ENCODE measurements at places on chromosomes 1 and 21.

DNA sequence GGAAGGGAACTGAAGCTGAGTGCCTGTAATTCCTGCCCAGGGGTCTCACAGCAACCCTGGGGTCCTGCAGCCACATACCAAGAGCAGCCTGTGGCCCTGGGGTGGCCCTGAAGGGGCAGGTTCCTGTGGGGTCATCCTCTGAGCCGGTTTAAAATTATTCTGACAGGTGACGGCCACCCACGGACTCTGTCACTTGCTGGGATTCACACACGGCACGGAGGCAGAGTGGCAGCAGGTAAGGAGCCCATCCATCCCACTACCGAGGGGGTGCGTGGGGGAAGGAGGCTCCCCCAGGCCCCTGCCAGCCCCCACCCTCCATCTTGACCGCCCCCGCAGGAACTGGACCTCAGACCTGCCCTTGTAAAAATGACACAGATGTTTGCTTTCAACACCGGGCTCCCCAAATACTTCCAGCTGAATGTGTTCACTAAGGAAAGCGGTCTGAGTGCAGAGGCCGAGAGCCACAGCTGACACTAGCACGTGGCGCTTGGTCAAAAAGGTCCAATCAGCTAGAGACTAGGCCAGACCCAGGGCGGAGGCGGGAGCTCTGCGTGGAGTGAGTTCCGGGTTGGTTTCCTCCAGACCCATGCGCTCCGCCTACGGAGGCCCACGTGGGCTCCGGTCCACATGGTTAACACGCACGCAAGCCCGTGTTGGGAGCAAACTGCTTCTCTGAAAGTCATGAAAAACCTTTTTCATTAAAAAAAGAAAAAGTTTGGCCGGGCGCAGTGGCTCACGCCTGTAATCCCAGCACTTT, 10.0 kb downstream of the YBEY start:
- no peak for DNase-seq

- DNase-seq, result peak; percentile 16
Observed at GRCh38 chr1:114559356-114559755, 22.1 kb downstream of the BCAS2 start.

- no peak for DNase-seq
Observed at GRCh38 chr1:218527737-218528136, 182.6 kb downstream of the TGFB2 start.

GRCh38 chr1:43879414-43879813, 54.2 kb upstream of the ARTN start:
- no peak for DNase-seq

- DNase-seq, result no peak
Observed at GRCh38 chr1:203693721-203694120, 67.1 kb downstream of the ATP2B4 start.

- DNase-seq, result no peak
Observed at GRCh38 chr1:187931776-187932175, 1103.0 kb downstream of the PLA2G4A start.

DNA sequence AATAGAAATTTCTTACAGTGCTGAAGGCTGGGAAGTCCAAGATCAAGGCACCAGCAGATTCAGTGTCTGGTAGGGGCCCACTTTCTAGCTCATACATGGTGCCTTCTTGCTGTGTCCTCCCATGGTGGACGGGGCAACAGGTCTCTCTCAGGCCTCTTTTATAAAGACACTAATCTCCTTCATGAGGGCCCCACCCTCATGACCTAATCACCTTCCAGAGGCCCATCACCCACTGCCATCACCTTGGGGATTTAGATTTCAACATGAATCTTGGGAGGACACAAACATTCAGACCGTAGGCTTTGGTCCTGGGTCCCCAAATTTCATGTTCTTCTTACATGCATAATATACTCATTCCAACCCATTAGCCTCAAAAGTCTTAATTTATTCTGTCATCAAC, 71.5 kb downstream of the PGM1 start:
- no peak for DNase-seq

DNA sequence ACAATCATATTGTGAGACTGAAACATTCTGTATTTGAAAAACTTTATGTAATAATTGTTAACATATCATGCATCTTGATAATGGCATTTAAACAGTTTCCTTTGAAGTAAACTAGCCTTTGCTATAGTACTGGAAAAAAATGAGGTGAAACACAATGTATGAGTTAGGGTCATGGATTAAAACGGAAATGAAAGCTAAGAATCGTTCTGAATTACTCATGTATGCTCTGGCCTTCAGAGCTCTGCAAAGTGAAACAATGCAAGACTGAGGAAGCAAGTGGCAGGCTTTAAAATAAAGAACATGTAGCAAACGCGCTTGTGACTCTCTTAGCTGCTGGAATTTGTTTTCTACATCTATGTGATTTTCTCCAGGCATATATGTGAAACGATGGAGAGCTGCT, 317.1 kb downstream of the DPYD start:
- DNase-seq, result no peak

DNA sequence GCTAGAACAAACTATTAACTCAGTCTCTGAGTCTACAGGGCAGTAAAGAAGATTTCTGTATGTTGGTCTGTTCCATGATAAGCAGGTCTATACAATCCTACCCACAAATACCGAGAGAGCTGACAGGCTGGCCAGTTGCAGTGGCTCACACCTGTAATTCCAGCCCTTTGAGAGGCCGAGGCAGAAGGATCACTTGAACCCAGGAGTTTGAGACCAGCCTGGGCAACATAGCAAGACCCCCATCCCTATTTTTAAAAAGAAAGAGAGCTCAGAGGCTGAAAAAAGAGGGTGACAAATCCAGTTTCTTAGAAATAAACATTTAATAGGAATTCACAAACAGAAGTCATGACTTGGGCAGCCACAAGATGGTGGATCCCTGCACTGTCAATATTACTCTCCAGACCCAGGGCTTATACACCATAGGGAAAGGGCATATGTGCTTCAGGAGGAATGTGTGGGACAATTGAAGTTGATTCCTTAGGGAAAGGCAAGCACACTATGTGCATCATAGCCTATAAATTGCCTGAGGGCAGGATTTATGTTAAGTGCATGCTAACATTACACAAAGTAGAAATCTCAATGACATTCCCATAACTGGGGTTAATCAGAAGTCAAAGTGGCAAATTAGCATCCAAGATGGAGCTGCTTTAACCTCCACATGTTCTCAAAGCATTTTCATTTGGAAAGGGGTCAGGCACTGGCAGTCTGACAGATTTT, 66.8 kb downstream of the SLC16A1 start:
- no peak for DNase-seq

DNA sequence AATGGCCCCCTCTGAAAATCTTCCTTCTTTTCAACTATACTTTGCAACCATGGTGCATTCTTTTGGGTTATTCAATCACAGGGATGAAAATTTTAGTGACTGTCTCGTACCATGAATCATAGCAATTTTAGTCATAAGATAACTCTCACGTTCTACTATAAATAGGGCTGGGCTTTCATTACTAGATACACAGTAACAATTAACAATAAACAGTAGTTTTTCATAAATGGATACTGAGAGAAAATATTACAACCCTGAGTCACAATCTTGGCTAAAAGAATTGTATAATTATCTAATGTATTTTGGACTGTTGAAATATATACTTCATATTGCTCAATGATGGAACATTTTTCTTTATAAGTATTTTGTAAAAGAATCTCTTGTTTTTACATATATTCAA, 96.1 kb downstream of the TEX35 start:
- DNase-seq, result no peak

- DNase-seq, result no peak
Observed at GRCh38 chr1:8347635-8348034, 29.7 kb downstream of the SLC45A1 start.

- DNase-seq, result no peak
Observed at GRCh38 chr1:79603843-79604242, 597.3 kb upstream of the ADGRL4 start.

- no peak for DNase-seq
Observed at GRCh38 chr1:84339503-84339902, 38.0 kb downstream of the SAMD13 start.

DNA sequence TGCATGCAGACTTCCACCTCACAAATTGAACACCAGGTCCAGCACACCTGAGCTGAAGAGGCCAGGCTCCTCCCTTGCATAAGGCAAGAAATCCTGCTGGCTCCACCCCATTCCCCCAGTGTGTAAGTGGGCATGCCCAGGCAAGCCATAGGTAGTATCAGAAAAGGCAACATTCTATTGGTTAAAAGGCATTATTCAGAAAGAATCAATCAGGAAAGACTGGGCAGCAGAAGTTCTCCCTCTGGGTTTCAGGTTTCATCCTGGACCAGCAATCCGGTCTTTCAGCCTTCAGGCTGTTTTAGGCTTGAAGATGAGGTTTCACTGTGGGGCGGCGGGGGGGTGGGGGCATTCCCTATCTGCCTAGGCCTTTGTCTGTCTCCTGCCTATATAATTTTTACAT, 42.0 kb upstream of the LHX8 start:
- no peak for DNase-seq

GRCh38 chr21:27550287-27550686, 583.4 kb upstream of the ADAMTS5 start:
- no peak for DNase-seq

DNA sequence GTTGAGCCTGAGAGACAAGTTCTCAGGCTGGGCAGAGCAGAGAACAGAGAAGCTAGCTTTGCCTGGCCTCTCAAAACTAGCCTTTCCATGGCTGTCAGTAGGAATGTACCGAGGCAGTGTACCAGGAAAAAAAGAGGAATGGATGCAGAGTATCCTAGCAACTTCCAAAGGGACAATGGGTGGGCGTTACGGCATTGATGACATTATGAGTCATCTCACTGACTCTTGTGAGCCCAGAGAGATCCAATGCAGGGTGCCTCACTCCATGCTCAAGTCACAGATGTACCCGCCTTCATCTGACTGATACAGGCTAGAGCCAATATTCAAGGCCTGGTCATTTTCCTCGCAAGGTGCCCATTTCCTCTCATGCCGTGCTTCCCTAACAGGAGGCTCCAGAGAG, 51.4 kb upstream of the C8B start:
- no peak for DNase-seq

GRCh38 chr1:224745924-224746323, 129.8 kb downstream of the CNIH3 start:
- no peak for DNase-seq

- no peak for DNase-seq
Observed at GRCh38 chr1:3188150-3188971, 119.4 kb downstream of the PRDM16 start.

GRCh38 chr1:155966750-155967149, 11.6 kb downstream of the ARHGEF2 start:
- DNase-seq, result no peak

GRCh38 chr1:42162181-42162580, 2.4 kb downstream of the GUCA2A start:
- no peak for DNase-seq

DNA sequence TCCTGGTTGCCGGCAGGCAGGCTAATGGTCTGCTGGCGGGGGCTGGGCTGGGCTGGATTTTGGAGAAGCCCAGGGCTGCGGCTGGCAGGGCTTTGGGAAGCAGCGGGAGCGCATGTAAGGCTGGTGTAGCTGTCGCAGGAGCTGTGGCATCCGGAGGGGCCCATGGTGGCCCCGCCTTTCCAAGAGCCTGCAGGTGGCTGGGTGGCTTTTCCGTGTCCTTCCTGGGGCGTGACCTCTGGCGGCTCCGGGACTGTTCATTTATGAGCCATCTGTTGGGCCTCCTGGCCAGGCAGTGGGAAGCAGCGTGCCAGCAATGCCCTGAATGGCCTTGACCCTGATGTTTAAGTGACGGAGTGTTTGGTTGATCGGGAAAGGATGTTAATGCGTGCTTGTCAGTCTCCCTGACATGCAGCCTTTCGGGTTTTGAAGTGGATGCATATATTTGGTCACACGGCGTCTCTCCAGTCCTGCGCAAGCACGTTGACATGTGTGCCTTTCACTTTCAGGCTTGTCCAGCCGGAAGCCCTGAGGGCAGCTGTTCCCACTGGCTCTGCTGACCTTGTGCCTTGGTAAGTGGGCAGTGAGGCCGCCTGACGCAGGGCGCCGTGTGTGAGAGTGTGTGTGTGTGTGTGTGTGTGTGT, 38.5 kb downstream of the AGPAT3 start:
- no peak for DNase-seq

- no peak for DNase-seq
Observed at GRCh38 chr1:167950569-167950968, 13.7 kb upstream of the MPC2 start.

GRCh38 chr1:244361764-244362473, 89.8 kb downstream of the ADSS2 start:
- DNase-seq, result no peak

DNA sequence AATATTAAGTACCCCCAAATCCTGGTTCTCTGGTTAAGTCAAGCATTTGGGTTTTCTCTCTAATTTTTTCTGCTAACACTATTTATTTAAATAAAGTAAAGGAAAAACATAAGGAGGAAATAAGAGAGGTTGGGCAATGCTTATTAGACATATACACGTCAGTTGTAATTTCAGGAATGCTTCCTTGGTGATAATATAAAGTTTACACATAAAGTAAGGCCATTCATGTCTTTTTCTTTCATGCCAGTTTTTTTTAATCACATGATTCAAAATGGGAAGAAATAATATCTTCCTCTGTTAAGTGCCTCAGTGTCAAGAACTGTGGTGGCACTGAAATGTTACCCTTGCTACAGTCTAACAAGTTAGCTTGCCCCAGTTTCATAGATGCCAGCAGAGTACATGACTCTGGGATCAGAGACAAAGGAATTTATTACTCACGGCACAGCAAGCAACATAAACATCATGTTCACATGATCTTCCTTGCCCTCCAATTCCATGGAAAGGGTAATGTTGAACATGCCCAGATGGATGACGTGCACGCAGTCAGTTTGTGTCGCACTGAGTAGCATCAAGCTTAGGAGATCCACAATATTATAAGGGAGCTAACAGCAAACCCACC, 184.9 kb downstream of the PLA2G4A start:
- DNase-seq, result no peak
